ENCODE measurements at places on chromosomes 5 and 9. TPM values are rescaled to one million over a fixed set of nuclear protein-coding genes. Genes with fewer than 3 reads are reported as not detected.

GPR107 gene
- total RNA-seq: 23.5 TPM

CYFIP2 gene
- 24.8 TPM for total RNA-seq

SH2D3C gene
- total RNA-seq: 0.96 TPM

- DNase-seq: no peak
Measured at GRCh38 chr5:122442938-122443337, 130.9 kb downstream of the SNCAIP start.

DNA sequence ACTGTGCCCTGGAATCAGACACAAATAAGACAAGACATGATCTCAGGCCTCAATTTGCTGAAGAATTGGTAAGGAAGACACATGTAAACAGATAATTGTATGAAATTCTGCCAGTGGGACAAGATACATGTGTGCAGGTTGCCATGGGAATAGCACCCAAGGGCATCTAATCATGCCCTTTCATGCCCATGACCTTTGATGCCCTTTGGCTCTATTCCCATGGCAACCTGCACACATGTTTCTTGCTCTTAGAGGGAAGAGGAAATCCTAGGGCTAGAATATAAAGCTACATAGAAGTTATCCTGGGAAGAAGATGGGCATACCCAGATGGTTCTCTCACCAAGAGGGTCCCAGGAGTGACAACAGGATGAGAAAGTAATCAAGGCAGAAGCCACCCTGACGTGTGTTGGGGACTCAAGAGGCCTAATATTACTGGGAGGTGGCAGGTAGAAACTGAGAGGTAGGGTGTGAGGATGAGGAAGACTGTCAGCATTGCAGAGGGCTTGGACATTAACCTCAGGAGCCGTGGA, 34.4 kb downstream of the P4HA2 start:
- DNase-seq: no peak

- DNase-seq: no peak
Measured at GRCh38 chr5:178304761-178305645, 72.4 kb upstream of the PHYKPL start.

- peak; percentile 71 for DNase-seq
Measured at GRCh38 chr5:72452515-72453245, 54.5 kb downstream of the ZNF366 start.

- DNase-seq: no peak
Measured at GRCh38 chr9:111076519-111076918, 38.2 kb upstream of the LPAR1 start.

GRCh38 chr5:167255926-167256325, 1035.5 kb upstream of the WWC1 start:
- no peak for DNase-seq

- DNase-seq: no peak
Measured at GRCh38 chr9:113486327-113486726, 22.8 kb downstream of the RGS3 start.

DNA sequence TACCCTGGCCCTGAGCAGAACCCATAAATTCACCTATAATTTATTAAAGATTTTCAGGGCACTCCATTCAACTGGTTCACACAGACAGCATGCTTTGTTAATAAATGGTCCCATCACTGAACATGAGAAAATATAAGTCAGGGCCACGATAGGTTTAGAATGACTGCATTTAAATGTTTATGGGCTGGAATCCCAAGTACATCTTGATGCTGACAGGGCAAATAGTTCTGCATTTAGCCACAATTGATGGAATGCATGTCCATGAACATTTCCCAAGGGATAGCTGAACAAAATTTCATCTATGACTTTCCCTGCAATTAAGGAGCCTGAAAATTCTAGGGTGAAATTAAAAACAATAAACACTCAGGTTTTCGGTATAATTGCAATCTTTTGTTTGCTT, 124.5 kb downstream of the CAAP1 start:
- DNase-seq: no peak

Measured in hepatocyte (in vitro differentiated cells).